A172 (cell line): ENCODE measurements at places on chromosomes 11 and 22.

GRCh38 chr11:27388001-27388400, 25.0 kb upstream of the CCDC34 start:
- DNase-seq: no peak

DNA sequence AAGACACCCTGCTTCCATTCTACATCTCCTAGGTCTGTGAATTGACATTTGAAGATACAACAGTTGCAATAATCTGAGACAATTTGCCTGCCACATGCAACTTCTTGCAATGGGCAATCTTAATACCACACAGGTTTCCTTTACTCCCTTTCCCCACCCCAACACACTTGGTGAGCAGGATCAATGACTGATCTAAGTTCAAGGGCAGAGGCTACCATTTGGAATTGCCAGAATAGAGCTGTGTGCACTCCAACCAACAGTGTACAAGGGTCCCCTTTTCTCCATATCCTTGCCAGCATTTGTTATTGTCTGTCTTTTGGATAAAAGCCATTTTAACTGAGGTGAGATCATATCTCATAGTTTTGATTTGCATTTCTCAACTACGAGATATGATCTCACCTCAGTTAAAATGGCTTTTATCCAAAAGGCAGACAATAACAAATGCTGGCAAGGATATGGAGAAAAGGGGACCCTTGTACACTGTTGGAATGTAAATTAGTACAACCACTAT, 2.9 kb upstream of the NNMT start:
- no peak for DNase-seq

DNA sequence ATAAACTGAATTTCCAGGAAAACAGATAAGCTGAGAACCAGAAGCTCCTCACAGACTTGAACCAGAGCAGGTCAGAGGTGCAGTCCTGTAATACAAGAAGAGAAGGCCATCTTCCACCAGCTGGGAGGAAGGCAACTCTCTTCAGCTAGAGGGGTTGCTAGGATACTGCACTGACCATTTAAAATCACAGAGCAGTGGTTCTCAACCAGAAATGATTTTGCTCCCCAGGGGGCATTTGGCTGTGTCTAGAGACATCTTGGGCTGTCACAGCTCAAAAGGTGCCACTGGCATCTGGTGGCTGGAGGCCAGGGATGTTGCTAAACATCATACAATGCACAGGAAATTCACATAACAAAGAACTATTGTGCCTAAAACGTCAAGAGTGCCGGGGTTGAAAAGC, 17.2 kb downstream of the OPCML start:
- no peak for DNase-seq

DNA sequence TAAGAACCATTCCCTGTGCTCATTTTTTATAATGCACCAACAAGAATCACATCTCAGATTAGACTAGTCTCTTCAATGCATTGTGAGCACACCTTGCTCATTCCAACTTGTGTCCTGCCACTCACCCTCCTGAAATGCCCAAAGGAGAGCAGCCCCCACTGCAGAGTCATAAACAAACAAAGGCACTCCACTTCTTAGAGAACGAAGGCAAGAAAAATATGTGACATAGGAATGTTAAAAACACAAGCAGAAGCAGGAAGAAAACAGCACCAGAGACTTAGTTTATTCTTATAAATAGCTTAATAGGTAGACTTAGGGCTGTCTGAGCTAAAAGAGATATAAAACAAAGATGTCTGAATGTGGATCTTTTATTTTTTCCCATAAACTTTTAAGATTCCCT, 57.2 kb downstream of the GUCY1A2 start:
- no peak for DNase-seq

- no peak for DNase-seq
Measured at GRCh38 chr22:49253656-49254055, 574.0 kb downstream of the BRD1 start.

DNA sequence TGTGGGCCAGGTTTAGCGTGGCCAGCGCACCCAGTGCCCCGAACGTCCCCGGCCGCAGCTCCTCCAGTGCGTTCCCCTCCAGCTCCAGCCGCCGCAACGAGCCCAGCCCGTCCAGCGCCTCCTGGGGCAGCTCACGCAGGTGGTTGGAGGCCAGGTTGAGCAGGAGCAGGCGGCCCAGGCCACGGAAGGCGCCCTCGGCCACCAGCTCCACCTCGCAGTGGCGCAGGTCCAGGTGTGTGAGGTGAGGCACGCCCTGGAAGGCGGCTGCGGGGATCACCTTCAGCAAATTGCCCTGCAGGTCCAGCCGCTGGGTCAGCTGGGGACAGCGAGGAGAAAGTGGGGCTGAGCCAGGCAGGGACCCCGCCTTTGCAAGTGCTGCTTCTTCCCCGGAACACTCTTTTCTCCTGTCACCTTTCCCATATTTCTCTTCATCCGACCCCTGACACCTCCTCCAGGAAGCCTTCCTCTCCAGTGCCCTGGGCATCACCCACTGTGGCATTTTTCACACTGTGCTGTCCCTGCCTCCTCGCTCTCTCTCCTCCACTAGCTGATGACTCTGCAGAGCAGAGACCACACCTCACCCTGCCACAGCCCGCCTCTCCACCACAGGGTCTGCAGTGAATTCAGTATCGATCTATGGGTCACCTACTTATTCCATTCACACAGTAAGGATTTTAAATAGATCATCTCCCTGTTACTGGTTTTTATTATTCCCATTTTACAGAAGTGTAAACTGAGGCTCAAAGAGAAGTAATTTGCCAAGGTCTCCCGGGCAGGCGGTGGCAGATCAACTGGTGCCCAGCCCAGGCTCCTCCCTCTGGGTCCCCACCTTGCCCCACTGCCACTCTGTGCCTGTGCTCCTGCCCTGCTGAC, 1.9 kb downstream of the CHADL start:
- no peak for DNase-seq

DNA sequence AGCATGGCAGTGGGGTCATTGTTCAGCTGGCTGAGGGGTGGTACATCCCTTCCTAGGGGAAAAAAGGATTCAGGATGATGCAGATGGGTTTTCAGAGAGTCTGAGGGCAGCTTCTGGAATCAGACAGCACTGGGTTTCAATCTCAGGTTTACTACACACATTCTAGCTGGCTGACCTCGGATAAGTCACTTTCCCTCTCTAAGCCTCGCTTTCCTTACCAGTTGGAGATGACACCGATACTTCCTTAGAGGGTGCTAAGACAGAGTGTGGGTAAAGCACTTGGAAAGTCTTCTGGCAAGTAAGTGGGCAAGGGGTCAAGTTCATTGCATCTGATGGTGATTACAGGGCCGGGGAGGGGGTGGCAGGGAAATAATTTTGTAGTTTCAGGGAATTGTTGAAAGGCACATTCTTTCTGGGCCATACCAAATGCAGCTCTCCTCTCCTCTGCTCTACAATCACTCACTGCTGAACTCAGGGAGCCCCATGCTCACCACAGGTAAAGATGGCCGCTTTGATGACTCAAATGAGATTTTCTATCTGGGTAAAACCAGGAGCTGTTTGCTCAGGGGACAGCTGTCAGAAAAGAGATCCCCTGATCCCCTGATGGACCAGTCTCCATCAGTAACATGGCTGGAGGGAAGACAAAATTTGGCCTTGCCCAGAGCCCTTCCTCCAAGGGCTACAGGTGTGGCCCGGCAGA, 6.5 kb upstream of the MIAT start:
- DNase-seq: no peak
